ENCODE measurements at places on chromosomes 1 and 21.

DNA sequence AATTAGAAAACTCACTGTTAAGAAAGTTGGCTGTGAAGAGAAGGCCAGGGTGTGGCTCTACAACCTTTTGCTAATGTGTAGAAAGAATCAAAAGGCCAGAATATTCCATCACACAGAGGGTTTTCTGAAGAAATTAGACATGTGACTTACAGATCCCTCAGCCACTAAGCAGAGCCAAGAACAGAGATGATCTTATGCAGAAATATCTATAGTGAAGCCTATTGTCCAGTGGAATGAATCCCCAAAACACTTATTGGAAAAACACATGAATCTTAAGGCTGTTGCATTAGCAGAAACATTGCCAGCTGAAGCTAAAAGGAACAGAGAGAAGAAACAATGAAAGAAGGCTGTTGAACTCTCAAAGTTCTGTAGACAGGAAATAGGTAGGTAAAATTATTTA lies 979.2 kb downstream of the MRPL39 start:
- DNase-seq: no peak

GRCh38 chr1:228032041-228032440 lies 25.2 kb downstream of the WNT3A start:
- no peak for DNase-seq

DNA sequence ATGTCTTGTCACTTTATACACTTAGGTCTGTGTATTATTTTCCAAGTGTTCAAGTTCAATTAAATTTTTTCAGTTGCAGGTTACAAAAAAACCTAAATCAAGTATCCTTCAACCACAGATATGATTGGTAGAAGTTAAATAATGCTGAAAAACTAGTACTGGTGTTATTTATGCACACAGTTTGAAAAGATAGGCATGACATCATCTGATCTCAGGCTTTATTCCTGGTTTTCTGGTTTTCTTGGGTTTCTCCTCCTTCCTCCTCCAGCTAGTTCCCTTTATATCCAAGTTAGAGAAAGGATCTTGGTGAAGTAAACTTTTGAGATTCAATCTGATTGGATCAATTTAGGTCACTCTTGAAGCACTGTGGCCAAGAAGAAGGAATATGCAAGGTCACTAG lies 1201.1 kb upstream of the B3GALT2 start:
- no peak for DNase-seq

- DNase-seq: no peak
Observed at GRCh38 chr1:30834253-30834652, 74.3 kb downstream of the SDC3 start.

- peak; percentile 60 for DNase-seq
Observed at GRCh38 chr1:214280386-214281020, 456 bp upstream of the SMYD2 start.

DNA sequence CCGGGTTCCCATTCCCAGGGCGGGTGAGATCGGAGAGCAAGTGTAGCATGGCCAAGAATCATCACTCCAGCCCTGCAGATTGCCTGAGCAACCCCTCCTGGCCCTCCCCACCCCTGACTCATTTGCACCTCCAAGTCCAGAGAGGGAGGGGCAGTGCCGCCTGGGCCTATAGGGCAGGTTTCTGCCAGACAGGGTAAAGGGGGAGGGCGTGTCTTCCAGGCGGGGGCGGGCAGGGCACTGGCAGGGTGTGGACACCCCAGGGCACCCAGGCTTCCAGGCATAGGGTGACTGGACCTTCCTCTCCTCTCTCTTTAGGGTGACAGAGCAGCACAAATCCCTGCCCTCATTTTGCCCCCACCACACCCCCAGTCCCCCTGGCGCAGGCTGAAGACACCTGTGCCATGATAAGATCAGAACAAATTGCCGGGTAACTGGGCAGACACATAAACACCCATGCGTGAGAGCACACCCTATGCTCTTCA lies 3.2 kb upstream of the CRYBG2 start:
- DNase-seq: no peak

- no peak for DNase-seq
Observed at GRCh38 chr1:38340409-38340808, 293.8 kb upstream of the POU3F1 start.

DNA sequence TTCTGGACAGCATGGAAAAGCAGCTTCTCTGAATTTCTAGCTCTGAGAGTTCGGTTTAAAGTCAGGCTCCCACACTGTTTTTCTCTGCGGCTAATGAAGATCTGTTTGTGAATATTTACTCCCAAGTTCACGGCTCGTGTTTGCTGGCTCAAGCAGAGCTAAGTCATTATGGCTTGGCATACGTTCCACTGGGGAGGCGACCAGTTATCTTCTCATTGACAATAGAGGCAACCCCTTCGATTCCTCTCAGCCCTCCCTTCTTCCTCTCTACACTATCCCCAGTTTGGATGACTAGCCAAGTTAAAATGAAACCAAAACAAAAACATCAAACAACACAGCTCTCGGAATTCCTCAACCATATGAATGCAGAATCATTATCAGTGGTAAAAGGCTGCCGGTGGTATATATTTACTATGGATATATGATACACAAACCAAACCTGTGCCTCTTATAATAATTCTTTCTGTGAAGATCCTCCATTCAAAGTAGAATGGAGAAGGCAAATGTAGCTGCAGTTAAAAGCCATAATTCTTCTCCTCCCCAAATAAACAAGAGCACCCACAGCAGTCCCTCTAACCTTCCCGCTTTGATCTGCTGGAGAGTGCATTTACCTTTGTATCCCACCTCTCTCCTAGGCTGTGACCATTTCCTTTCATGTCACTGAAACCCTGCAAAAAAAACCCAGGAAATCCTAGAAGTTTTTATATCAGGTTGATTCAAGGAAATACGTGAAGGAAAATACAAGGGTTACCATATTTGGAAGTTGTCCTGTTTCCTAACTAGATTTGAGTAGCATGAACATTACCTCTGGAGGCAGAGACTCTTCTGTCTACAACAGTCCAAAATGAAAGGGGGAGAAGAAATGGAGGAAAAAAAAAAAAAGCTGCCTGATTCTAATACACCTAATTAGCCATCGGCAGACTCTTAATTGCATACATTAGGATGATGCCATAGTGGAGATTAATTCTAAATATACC lies 108.3 kb upstream of the USH2A start:
- DNase-seq: peak; percentile 43

DNA sequence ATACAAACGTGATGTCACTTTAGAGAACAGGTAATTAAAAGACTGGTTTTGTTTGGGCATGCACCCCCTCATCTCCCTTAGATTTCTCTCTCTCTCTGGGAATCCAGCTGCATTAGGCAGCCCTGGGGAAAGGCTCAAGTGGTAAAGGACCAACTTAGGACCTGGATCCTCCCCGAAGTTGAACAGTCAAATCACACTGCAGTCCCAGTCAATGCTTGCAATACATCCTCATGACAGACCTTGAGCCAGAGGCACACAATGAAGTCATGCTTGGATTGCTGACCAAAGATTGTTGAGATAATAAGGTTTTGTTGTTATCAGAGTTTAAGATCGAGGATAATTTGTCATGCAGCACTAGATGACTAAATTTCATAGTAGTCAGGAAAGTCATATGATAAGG lies 1285.8 kb upstream of the NCAM2 start:
- DNase-seq: no peak

GRCh38 chr1:218462116-218462515 lies 117.0 kb downstream of the TGFB2 start:
- DNase-seq: no peak

DNA sequence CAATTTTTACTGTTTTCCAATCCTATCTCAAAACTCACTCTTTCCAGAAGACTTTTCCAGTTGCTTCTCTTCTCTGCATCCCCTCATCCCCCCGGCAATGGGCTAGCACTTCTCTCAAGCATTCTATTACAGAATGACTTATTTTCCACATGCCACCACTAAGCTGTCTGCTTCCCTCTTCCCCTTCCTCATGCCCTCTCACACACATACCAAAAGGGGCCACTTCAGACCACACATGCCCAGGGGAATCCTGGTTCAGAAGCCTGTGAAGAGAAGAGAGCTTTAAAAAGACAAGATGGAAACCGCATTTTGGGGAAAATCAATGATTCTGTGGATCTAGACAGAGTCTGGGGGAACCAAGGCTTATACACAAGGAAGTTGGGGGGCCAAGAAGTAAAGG lies 8.4 kb upstream of the LORICRIN start:
- DNase-seq: no peak

- peak; percentile 38 for DNase-seq
Observed at GRCh38 chr1:158972841-158973240, 36.9 kb upstream of the IFI16 start.

DNA sequence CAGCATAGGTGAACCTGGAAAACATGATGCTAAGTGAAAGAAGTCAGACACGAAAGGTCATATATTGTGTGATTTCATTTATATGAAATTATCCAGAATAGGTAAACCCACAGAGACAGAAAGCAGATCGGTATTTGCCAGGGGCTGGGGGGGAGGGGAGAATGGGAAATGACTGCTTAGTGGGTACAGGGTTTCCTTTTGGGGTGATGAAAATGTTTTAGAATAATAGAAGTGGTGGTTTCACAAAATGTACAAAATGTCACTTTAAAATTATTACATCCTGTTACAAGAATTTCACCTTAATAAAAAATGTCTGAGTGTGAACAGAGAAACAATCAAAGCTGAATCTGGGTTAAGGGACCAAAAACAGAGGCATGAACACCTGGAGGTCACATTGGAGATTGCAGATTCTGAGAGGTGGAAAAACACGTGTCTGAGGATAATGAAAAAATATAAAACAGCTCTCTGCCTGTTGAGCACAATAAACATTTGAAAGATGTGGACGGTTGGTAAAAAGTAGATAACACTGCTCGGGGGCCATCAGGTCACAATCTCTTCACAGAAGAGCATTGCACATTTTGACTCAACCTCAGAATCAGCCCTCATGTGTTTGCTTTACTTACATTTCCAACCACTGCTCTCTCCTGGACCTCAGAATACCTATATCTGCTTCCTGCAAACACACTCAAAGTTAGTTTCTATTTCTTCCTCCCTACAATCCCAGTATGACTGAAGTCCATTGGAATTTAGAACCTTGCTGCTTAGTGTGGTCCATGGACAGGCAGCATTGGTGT lies 3.2 kb downstream of the SLAMF6 start:
- DNase-seq: no peak

DNA sequence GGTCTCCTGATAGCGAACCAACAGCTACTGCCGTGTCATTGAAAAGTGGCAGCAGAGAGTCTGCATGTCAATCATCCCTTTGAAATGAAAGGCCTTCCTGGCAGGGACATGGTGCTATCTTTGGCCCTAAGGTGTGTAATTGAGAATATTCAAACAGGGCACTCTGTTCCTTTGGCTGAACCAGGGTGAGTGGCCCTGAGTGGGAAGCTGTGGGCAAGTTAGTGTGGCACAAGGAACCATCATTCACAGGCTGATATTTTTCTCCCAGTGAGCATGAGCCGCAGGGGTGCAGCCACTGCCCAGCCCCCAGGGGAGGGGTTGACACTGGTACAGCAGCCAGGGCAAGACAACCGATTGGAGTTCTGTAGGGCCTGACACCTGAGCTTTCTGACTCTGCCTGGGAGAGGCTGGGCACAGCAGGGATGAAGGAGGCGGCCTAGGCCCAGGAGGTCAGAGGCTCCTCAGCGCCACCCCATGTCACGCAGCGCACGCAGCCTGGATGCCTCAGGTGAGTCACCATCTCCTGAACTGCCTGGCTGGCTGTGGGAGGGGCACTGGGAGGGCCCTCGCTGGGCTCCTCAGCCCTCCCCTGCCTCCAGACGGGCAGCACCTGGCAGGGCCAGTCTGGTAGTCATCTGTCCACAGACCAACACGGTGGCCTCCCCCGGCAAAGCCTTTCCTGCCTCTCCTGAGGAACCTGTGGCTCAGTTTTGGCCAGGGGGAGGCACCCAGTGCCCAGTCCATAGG lies 13.2 kb downstream of the QSOX1 start:
- peak; percentile 14 for DNase-seq

DNA sequence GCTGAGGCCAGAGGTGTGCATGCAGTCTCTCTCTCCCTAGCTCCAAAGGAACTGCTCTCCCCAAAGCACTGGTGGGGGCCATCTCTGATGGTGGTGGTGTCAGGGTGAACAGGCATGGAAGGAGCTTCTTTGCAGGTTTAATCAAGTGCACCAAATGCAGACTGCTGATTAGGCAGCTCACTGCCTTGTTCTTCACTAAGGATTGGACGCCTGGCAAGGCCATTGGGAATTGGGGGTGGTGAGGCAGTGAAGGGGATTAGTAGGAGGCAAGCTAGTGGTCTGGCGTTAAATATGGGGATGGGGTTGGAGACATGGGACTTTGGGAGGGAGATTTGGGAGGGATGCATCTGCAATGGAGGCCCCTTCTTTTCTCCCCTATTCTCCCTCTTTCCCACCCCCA lies 1.5 kb downstream of the CACNA1E start:
- no peak for DNase-seq

GRCh38 chr1:26349188-26349876 lies 4.6 kb downstream of the CRYBG2 start:
- peak; percentile 52 for DNase-seq

- peak; percentile 13 for DNase-seq
Observed at GRCh38 chr1:170749549-170749948, 85.6 kb downstream of the PRRX1 start.

DNA sequence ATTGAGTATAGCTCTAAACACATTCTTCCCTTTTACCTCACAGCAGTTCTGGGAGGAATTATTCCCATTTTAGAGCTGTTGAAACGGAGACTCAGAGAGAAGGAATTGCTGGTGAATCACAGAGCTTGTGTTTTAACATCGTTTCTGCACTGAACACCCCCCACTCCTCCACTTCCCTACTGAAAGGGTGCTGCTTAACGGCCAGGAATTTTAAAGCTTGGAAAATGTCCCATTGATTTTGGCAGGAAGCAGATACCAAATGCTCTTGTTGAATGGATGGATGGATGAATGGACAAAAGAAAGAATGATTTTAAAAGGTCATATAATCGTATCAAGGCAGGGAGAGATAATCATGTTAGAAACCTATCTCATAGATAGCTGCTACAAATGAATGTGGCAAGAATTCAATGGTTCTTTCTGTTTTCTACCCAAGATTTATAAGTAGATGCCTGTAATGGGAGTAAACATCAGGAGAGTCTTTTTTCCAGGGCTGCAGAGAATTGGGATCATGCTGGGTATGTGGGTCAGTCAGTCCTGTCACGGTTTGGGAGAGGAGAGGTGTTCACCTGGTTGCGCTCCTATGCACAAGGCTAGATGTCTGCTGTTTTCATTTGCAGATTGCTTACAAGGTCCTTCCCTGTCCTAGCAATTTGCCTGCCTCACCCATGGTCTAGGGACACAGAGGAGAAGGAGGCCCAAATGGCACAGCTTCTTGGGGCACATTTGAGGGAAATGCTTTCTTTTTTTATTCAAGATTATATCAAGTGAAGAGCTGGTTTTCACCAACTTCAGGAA lies 19.0 kb downstream of the FAM163A start:
- no peak for DNase-seq

GRCh38 chr1:228913626-228914414 lies 178.5 kb downstream of the RHOU start:
- DNase-seq: no peak

GRCh38 chr1:205976708-205977401 lies 26.3 kb downstream of the RAB7B start:
- peak; percentile 42 for DNase-seq

Data from choroid plexus epithelial cell (primary cell).